ENCODE measurements at places on chromosomes 12 and 14.

- DNase-seq: no peak
Measured at GRCh38 chr12:13581031-13581430, 384.5 kb downstream of the EMP1 start.

DNA sequence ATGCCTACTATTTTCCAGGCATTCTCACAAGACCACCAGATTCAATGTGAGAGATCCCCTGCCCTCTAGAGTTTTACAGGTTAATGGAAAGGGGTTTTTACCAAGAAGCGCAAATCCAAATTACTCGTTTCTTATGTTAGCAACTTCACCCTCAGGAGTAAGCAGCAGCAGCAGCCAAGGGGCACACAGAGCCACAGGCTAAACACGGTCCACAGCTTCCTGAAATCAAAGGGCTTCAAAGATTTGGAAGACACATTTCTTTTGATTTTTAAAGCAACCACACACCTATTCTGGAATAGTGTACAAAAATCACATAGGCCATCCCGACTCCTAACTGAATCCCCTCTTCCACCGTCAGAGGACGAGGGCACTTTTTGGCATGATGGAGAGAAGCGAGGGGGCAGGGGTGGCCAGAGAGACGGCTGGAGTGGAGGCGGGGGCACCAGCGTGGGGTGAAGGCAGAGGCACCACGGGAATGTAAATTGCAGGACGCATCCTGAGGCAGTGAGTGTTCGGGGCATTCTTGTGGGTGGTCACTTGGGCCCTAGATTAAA, 107.0 kb downstream of the ARF6 start:
- DNase-seq: no peak

DNA sequence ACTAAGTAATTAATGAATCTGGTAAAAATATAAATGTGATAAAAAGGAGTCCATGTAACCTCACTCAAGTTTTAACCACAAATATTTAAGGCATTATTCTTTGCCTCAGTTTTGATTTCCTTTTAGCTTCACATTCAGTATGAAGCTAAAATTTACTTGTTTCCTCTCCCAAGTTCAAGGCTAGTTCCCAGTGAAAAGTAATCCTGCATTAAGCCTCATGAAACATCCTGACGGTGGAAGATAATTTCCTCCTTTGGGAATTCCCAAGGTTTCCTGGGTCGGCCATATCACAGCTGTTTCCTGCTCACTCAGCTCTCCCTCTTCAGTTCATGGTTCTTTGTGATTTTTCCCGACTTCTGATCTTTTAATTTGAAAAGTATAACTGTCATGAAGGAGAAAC, 1256.8 kb upstream of the FLRT2 start:
- no peak for DNase-seq

GRCh38 chr12:6052940-6053329, 71.5 kb downstream of the VWF start:
- DNase-seq: no peak

DNA sequence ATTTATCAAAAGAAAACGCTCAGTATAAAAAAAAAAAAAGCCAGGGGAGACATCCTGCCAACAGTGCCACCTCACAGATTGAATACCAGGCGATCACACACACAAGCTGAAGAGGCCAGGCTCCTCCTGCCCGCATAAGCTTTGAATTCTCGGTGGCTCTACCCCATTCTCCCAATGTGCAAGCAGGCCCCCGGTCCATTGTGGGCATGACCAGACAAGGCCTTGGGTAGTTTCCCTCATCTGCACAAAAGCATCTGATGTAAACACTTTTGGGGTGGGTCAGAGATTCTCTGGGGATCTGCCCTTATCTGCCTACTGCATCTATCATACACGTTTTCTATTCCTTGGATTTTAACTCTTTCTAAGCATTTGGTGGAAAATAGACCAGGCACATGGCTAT, 16.2 kb downstream of the KLRF2 start:
- DNase-seq: no peak

Data from neuronal stem cell (in vitro differentiated cells).